ENCODE measurements at places on chromosomes 2 and 18.

GRCh38 chr2:17790536-17790935 lies 25.7 kb upstream of the MSGN1 start:
- DNase-seq: no peak

- no peak for DNase-seq
Measured at GRCh38 chr2:27737676-27738348, 33.7 kb upstream of the MRPL33 start.

DNA sequence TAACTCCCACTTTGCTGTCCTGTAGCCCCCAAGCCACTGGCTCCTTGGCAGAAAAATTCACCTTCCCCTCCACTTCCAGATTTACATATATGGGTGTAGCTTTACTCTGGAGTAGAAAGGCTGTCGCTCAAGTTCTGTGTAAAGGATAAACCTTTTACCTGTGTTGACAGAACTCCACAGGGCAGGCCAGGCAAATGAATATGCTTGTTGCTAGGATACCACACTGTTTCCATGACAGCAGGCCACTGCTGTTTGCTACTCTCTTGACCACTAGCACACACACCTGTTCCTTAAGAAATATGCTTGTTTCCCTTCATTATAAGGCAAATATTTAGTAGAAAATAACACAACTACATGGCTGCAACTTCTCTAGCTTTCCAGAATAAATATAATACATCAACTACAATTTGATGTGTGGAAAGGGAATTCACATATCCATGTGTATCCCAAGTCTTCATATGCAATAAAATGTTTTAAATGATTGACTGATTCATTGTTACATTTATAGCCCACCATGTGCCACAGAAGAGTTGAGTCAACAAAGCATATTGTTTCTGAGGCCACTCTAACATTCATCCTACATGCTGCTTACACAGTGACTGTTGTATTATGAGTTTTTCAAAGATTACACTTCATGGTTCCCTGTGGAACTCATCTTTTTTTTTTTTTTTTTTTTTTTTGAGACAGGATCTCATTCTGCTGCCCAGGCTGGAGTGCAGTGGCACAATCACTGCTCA lies 56.2 kb upstream of the ROCK1 start:
- no peak for DNase-seq

DNA sequence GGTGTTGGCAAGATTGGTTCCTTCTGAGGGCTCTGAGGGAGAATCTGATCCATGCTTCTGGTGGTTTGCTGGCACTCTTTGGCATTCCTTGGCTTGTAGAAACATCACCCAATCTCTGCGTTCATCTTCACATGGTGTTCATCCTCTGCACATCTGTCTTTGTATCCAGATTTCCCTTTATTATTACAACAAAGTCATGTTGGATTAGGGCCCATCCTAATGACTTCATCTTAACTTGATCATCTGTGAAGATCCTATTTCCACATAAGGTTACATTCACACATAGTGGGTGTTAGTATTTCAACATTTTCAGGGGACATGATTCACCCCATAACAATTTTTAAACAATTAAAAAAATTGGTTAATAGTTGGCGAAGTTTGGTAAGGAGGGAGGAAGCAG lies 177.4 kb upstream of the CWC22 start:
- DNase-seq: peak; percentile 22

DNA sequence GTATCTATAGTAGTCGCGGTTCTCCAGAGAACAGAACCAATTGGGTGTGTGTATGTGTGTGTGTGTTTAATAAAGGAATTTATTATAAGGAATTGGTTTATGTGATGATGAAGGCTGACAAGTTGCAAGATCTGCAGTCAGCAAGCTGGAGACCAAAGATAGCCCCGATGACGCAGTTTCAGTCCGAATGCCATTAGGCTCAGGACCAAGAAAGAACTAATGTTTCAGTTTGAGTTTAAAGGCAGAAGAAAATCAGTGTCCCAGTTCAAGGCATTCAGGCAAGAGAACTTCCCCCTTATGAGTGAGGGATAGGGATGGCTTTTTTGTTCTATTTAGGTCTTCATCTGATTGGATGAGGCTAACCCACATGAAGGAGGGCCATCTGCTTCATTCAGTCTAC lies 221.6 kb downstream of the HNMT start:
- DNase-seq: no peak

DNA sequence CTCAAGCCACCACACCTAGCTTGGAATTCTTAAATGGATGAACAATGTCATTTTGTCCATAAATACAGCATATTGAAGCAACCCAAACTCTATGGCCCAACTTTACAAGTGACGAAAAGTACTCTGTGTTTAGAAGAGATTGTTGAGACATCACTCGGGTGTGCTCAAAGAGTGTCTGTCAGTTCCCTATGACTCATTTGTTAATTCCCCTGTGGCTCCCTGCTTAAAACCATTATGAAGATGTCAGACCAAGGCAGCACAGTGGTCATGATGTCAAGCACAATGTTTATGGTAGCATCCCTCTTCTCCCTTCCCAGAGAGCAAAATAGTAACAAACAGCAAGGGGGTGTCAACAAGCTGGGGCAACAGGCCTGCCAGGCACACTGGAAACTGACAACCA lies 3.0 kb downstream of the LYG1 start:
- no peak for DNase-seq

GRCh38 chr18:6755107-6755506 lies 25.6 kb downstream of the ARHGAP28 start:
- DNase-seq: peak; percentile 40

DNA sequence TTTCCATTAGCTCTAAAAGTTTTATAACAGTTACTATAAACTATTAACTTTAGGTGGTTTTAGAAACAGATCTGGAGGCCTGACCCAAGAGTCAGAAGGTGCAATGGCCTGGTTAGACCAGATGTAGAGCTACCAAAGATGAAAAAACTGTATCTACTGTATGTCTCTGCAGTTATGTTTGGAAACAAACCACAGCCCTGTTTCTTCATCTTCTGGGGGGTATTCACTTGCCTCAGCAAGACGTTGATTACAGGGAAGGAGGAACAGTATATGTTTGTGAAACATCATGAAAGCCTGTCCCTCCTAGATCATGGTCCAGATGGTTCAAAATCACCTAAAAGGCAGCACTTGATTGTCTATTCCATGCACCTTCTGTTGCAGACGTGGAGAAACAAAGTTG lies 220.2 kb downstream of the SUCLG1 start:
- no peak for DNase-seq

DNA sequence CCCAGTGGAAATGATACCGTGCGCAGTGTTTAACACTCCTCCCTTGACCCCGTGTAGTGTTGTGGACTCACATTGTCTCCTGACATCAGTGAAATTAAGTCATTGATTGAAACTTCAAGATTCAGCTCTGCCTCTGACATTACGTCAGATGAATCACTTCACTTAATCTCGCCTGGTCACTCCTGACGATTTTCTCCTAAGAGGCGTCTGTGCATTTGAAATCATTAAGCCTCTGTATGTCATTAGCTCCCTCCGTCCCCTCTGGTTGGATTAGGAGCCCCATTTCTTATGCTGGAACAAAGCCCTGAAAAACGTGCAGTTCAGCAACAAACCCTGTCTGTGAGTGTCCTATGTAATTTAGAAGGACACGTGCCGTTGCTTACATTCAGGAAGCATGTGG lies 36.7 kb upstream of the CNGA3 start:
- DNase-seq: no peak

- DNase-seq: no peak
Measured at GRCh38 chr2:54651291-54651690, 72.2 kb upstream of the EML6 start.

GRCh38 chr18:26089293-26090129 lies 902 bp downstream of the SS18 start:
- DNase-seq: no peak

DNA sequence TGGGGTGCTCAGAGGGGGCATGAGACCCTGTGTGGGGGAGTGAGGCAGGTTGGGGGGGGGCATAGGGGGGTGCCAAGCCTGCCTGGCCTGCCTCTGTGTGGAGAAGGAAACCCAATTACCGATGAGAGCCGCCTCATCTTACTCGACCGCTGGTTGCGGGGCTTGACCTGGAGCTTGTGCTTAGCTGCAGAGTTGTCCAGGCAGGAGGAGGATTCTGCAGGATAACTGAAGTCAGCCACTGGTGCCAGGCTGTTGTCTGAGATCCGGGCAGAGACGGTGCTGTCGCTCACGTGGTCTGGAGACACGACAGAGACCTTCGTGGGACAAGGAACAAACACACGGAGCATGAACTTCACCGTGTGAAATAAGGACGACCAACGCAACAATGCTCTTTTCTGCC lies 95.9 kb upstream of the MGAT4A start:
- DNase-seq: no peak

GRCh38 chr18:59514203-59514602 lies 155.1 kb upstream of the LMAN1 start:
- DNase-seq: peak; percentile 42

DNA sequence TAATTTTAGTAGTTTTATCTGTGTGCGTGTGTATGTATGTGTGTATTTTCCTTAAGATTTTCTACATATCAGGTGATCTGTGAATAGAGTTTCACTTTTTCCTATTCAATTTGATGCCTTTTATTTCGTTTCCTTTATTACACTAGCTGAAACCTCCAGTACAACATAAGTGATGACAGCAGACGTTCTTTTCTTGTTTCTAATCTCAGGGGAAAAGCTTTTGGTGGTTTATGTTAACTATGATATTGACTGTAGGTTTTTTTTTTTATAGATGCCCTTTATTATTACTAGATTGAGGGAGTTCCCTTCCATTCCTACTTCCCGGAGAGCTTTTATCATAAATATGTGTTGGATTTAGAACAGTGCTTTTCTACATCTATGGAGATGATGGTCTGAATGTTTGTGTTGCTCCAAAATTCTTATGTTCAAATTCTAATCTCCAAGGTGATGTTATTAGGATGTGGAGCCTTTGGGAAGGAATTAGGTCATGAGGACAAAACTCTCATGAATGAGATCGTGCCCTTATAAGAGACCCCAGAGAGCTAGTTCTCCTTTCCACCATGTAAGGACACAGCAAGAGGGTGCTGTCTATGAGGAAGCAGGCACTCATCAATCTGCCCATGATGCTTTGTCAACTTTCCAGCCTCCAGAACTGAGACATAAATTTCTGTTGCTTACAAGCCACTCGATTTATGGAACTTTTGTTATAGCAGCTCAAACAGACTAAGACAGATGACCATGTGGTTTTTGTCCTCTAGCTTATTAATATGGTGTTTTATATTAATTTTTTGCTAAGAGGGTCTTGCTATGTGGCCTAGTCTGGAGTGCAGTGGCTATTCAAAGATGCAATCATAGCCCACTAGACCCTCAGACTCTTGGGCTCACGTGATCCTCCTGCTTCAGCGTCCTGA lies 5.9 kb upstream of the RHBDD1 start:
- DNase-seq: no peak

DNA sequence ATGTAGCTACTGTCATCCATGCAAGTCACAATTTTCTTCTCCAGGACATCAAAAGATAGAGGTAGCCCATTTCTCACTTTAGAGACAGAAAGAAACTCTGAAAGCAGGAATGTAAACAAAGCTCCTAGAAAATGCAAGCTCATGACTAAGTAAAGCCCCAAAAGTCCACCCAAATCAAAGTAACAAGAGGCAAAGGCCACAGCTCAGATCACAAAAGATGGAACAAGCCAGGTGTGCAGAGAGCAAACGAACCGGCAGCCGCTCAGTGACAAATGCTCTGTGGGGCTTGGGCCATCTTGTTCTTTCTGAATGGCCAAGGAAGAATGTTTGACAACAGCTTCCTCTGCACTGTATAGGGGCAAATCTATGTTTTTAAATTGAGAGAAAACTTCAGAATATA lies 201.0 kb downstream of the CYRIA start:
- no peak for DNase-seq

DNA sequence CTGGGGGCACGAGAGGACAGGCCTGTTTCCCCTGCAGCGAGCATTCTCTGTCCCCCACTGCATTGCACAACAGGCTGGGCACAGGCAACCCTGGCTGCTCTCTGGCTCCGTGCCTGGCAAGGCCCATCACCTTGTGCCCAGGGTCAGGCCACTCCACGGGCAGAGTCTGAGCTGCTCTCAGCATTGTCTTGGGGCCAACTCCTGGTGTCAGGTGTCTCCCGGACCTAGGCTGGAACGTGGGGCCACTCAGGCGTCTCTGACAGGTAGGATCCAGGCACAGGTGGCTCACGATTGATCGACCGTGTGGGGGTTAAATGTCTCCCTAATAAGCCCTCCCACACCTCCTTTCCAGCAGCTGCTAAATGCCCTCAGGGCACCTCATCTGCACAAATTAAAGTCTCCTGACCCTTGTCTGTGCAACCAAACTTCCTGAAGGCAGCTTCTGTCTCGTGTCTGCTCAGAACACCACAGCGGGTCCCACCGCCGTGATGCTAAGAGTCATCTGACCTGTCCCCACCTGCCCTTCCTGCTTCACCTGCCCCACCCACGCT lies 66.6 kb upstream of the GPC1 start:
- DNase-seq: no peak

- no peak for DNase-seq
Measured at GRCh38 chr2:82996217-82996616, 1462.9 kb downstream of the SUCLG1 start.

GRCh38 chr2:122491011-122491410 lies 735.6 kb downstream of the TSN start:
- no peak for DNase-seq

GRCh38 chr2:223585666-223586065 lies 16.5 kb downstream of the SCG2 start:
- no peak for DNase-seq

DNA sequence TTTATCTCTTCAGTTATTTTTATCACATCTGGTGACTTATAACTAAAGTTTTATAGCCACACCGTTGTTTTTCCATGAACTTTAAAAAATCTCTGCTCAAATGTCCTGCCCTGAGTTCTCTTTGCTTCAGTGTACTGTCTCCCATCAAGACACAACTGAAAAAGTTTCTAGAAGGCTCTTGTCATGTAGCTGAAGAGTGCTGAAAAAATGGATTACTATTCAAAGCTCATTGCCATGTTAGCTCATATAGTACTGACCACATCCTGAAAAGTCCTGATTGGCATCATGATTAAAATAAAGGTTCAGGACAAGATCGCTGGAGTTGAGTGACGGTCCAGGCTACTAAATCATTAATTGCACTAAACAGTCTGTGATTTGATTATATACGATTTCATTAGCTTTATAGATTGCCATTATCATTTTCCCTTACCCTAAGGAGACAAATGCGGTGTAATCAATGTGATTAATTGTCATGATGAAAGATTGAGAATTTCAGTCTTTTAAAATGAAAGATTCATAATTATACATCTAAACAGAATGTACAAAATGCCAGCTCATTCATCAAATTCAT lies 62.2 kb downstream of the MFSD6 start:
- no peak for DNase-seq

GRCh38 chr2:237500681-237501424 lies 13.8 kb downstream of the MLPH start:
- DNase-seq: peak; percentile 92

DNA sequence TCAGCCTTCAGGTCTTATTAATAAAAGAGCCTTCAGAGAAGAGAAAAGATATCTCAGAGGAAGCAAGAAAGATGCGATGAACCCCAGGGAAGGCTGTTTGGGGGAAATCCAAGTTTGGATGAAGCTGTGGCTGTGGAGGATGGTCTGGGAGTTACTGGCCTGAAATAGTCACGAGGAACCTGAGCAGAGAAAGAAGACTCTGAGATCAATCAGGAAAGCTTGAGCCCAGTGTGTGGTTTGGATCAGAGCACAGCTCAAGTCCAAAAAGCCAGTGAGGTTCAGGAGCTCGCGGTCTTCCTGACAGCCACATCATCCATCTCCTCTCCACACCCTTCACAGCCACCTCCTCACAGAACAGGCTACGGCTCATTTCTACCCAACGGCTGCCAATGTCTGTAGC lies 87.4 kb upstream of the SERPINE2 start:
- no peak for DNase-seq

- no peak for DNase-seq
Measured at GRCh38 chr2:103402944-103403343, 641.1 kb downstream of the TMEM182 start.

- DNase-seq: no peak
Measured at GRCh38 chr2:58730764-58731487, 489.8 kb upstream of the FANCL start.
